NCI-H187 treated with DMSO at 0.1 percent for 48 hours (cell line): ENCODE measurements at places on chromosomes 6 and 20.

GRCh38 chr20:51431321-51431720, 111.2 kb downstream of the NFATC2 start:
- no peak for DNase-seq

- DNase-seq = no peak
These were observed 552.4 kb downstream of the RFPL4B start for GRCh38 chr6:112899541-112899940.

- DNase-seq = no peak
These were observed 13.7 kb upstream of the PLCG1 start for GRCh38 chr20:41123631-41124030.

DNA sequence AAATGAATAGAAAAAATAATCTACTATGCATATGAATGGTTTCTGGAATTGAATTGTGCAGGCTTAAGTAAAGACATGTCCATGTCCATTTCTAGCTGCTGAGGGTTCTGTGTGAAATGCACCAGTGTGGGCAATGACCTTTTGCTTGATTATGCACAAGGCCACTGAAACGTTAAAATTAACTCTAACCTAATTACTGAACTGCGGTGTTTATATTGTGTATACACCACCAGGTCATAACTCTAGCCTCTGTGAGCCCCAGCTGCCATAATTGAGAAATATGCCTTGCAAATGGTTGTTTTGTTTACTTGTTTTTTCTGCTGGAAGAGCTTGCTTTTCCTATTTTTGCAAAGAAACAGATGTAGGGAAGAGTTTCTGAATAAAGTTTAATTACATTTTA, 46.1 kb downstream of the RSPO3 start:
- no peak for DNase-seq

GRCh38 chr20:44738813-44739477, 6.7 kb upstream of the KCNK15 start:
- peak; percentile 5 for DNase-seq

GRCh38 chr6:87817183-87817582, 115.2 kb upstream of the AKIRIN2 start:
- no peak for DNase-seq

GRCh38 chr6:33191383-33192104, 723 bp downstream of the COL11A2 start:
- DNase-seq = no peak

GRCh38 chr6:108497883-108498282, 62.8 kb upstream of the FOXO3 start:
- DNase-seq = no peak

- no peak for DNase-seq
These were observed 140.0 kb downstream of the TAF4 start for GRCh38 chr20:61925555-61926252.

DNA sequence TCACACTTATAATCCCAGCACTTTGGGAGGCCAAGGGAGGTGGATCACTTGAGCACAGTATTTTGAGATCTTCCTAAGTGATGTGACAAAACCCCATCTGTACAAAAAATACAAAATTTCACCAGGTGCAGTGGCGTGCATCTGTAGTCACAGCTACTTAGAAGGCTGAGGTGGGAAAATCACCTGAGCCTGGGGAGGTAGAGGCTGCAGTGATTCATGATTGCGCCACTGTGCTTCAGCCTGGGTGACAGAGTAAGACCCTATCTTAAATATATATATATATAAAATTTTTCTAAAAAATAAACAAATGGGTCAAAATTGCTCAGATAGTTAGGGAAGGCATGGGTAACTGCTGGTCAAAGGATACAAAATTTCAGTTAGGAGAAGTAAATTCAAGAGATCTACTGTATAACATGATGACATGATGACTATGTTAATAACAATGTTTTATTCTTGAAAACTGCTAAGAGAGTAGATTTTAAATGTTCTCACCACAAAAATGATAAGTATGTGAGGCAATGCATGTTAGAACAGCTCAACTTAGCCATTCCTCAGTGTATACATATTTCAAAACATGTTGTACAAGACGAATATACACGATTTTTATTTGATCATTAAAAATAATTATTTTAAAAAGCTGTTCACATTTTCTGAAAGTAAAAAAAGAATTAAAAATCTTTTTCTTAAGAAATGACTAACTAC, 24.4 kb downstream of the TBC1D32 start:
- DNase-seq = no peak

- DNase-seq = no peak
These were observed 13.7 kb downstream of the SPATA2 start for GRCh38 chr20:49901588-49901987.

DNA sequence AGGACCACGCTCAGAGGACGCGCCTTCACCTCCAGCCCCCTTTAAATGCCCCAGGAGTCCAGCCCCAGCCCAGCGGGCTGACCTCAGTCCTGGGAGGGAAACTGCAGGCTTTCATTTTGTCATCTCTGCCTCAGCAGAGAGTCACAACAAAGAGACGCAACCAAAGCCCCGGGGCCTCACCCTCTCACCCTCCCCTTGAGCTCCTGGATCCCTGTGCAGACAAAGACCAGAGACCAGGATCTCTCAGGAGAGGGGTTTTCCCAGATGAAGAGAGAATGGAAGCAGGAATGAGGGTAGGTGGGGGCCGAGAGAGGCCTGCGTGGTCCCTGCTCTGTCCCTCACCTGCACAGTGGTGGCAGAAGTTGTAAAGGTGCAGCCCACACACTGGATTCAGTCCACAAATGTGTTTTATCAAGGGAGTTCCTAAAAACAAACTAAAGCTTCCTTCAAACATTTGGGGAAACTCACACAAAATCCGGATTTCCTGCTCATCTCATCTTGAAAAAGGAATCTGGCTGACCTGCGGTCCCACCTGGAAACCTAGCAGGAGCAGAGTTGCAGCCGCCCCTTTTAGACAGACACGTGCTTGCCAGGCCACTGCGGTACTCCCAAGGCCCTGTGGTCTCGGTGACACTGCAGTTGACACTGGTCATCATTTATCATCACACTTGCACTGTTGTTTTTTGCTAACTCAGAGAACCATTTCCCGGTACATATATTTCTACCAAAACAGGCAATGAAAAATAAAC, 27.1 kb downstream of the PTGIS start:
- DNase-seq = no peak

- no peak for DNase-seq
These were observed 36.3 kb upstream of the SIRT5 start for GRCh38 chr6:13538084-13538483.

DNA sequence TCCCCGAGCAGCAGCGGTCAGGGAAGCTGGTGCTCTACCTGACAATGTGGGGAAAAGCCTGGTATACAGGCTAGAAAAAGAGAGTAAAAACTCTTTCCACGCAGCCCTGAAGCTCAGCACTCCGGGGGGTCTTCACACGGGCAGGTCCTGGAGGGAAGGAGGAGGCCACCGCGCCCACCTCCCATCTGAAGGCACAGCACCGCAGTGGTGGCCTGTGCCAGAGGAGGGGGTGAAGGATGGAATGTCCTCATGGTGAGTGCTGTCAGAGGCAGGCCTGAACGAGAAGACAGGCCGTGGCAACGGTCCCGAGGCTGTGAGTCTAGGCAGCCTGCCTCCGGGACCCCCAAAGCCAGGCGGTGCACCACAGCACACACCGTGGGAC, 5.8 kb downstream of the SLC2A4RG start:
- DNase-seq = no peak

GRCh38 chr6:95091823-95092436, 485.4 kb upstream of the MANEA start:
- peak; percentile 35 for DNase-seq

GRCh38 chr6:1040393-1040792, 271.5 kb upstream of the FOXQ1 start:
- DNase-seq = no peak

GRCh38 chr20:53706466-53707370, 113.1 kb upstream of the ZNF217 start:
- no peak for DNase-seq

- DNase-seq = no peak
These were observed 132.5 kb downstream of the PREX1 start for GRCh38 chr20:48695255-48695654.

DNA sequence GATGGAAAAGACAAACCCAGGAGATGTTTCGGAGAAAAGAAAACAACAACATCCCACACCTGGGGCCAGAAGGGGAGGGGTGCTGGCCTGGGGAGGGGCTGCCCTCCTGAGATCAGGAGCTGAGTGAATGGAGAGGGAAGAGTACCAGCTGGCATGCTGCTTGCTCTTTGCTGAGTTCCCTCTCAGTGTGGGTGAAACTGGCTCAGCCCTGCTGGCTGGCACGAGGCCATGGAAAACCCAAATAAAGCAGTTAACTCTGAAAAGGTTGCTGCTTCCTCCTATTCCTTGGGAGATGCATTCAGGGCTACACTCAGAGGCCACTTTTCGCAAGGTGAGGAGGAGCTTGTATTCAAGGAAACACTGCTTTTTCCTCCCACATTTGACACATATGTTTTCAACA, 8.0 kb upstream of the KCNK16 start:
- DNase-seq = no peak

DNA sequence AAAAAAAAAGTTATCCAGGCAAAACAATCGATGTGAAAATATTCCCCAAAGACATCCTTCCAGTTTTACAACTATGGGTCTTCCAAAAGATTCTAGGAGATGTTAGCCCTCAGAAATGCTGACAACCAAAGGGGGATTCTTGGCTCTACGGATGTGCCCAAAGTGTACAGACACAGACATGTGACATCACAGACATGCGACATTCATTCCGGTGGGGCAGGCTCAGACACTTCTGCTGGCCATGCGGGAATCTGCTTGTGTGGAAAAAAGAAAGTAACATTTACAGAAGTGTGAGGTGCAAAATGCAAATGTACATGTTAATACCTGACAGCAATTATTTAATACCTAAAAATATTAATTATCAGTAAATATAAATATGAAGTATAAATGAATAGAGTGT, 268.6 kb downstream of the FOXC1 start:
- DNase-seq = no peak

- DNase-seq = no peak
These were observed 52.5 kb downstream of the CRYBG1 start for GRCh38 chr6:106413016-106413415.

GRCh38 chr6:150615967-150616366, 16.3 kb downstream of the PLEKHG1 start:
- no peak for DNase-seq

- no peak for DNase-seq
These were observed 250.8 kb upstream of the PRDM1 start for GRCh38 chr6:105835373-105835772.

- no peak for DNase-seq
These were observed 663 bp downstream of the FYN start for GRCh38 chr6:111872401-111873177.

- no peak for DNase-seq
These were observed 22.3 kb downstream of the SF3B5 start for GRCh38 chr6:144073024-144073423.

GRCh38 chr6:109690373-109690736, 647 bp downstream of the AK9 start:
- DNase-seq = no peak

DNA sequence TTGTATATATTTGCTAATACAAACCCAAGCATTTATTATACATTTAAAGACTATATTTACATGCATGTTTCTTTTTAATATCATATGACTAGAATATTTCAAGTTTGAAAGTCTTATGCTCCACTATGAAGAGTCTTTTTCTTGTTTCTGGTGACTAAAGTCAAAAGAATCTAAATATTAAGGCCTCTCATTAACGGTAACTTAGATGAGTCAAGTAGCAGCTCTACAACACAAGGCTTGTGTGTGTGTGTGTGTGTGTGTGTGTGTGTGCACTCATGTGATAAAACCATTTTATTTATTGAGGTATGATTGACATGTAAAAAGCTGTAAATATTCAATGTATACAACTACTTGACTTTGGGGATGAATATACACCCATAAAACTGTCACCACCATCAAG, 275.6 kb downstream of the TFAP2B start:
- no peak for DNase-seq
